Iris pigment epithelial cell (primary cell): ENCODE measurements at places on chromosomes 12 and 14.

DNA sequence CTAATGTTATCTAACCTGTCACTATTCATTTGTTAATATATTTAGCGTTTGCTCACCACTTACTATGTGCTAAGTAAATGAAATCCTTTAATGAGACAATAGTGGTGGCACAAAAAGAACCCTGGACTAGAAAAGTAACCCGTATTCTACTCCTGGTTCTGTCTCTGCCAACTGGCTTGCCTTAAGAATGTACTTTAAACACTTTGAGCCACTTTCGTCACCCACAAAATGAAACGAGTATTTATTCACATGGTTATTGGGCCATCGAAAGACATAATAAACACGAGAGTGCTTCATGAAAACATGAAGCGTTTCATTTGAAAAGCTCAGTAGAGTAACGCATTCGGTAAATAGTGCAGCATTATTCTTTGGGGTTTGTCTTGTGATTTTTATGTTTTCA, 254.7 kb downstream of the EGLN3 start:
- DNase-seq = no peak

GRCh38 chr12:108622421-108622820, 11.3 kb downstream of the SELPLG start:
- peak; percentile 49 for DNase-seq

GRCh38 chr12:130119241-130119861, 42.9 kb upstream of the FZD10 start:
- no peak for DNase-seq

DNA sequence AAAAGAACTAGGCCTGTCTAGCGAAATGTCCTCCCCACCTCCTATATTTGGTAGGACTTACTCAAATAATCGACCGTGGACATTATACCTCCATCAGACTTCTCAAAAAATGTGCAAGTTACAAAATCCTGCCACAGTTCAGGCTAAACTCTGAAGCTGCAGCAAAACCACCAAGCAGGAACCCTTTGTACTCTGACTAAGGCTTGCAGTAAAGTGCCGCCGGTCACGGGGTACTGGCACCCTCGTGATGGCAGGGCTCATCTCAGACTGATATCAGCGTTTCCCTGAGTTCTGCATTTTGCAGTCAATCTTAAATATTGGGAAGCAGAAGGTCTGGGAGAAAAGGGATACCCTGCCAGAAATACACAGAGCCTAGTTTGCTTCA, 17.1 kb downstream of the SLC11A2 start:
- DNase-seq = peak; percentile 33

- DNase-seq = no peak
Measured at GRCh38 chr12:67388331-67389138, 119.4 kb downstream of the CAND1 start.

- DNase-seq = peak; percentile 56
Measured at GRCh38 chr12:3491938-3492792, 1.2 kb downstream of the PRMT8 start.

- DNase-seq = peak; percentile 85
Measured at GRCh38 chr12:58888131-58888783, 32.0 kb downstream of the LRIG3 start.

DNA sequence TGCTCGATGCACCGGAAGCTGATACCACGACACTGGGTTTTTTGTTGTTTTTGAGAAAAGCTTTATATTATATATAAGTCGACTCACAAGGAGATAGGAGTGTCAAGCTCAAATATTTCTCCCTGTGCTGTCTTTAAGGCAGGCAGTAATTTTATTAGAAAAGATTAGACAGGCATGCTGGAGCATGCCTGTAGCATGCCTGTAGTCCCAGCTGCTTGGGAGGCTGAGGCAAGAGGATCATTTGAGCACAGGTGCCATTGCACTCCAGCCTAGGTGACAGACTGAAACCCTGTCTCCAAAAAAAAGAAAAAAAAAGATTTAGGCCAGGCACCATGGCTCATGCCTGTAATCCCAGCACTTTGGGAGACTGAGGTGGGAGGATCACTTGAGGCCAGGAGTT, 51.8 kb downstream of the GNS start:
- DNase-seq = no peak

- peak; percentile 72 for DNase-seq
Measured at GRCh38 chr14:102215071-102215470, 75.4 kb downstream of the WDR20 start.

- no peak for DNase-seq
Measured at GRCh38 chr12:101806265-101806664, 24.5 kb downstream of the GNPTAB start.

DNA sequence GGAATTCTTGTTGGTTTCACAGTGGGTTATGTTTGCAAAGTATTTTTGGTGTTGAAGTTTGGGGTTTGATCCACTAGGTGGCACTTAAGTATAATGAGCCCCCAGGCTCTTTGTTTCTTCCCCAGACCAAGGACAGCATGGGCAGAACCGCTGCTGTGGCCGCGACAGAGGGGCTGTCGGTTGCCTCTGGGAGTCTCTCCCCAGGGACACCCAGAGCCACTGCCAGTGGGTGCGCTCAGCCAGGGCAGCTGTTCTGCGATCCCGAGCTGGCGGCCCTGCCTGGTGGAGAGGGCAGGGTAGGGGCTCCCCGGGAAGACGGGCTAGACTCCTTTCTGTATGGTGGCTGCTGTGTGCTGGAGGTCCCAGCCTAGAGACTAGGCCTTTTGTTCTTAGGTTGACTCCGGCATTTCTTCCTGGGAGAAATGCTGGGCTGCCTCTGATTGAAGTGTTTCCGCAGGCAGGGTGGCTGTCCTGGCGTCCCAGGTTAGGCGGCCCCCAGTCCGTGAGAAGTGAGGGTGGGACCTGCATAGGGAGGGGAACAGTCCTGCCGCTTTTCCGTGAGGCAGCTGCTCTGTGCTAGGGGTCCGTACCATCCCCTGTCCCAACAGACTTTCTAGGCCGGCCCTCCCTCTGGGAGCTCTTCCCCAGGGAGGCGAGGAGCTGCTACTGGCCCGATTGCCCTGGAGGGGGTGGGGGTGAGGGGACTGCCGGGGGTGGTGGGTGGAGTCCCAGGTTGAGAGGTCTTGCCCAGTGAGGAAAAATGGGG, 253.1 kb upstream of the PELI2 start:
- no peak for DNase-seq

DNA sequence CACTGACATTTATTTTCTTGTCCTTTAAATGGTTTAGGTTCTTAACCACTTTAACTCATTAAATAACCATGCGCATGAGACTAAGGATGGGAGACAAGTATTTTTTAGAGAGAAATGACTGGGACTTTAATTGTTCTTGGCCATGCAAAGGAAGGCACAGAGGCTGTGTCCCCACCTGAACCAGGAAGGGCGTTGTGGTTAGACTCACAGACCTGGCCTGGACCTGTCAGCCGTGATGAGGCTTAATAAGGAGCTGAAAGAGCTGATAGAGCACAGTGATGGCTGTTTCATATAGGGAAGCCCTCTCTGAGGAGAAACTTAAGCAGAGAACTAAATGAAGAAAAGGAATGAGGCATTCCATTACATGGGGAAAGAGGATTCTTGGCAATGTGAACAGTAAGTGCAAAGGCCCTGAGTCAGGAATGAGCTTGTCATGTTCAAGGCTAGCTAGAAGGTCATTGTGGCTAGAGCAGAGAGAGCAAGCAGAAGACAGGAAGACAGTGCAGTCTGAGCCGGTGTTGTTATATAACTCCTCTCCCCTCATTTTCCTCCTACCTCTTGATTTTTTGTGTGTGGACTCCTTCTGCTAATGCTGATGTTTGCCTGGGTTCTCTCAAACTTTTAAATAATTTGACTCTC, 74.4 kb upstream of the ANO4 start:
- DNase-seq = peak; percentile 62

GRCh38 chr14:69041783-69042182, 62.7 kb upstream of the ACTN1 start:
- DNase-seq = no peak

DNA sequence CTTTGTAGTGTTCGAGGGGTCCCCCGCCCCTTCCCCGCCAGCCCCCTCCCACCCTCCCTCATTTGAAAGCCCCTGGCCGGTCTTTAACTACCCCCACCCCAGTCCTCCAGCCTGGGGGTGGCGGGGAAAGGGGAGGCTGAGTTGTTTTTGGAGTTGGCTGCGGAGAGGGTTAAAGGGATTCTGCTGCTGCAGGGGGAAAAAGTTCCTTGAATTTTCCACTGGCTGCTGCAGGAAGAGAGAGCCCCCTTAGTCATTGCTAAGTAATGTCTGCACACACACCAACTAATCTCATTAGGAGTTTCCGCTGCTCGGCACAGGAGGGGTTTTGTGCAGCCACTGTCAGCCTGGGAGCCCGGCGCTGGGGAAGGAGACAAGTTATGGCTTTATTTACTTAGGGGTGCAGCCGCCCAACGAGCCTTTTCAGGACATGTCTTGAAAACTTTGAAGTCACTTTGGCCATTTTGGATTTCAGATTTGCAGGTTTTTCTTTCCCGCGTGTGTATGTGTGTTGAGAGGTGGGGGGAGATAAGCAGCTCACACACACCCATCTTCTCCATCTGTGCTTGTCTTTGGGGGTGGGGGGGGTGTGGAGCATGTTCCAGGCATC, 1.8 kb downstream of the ELK3 start:
- DNase-seq = peak; percentile 72

- DNase-seq = no peak
Measured at GRCh38 chr12:75374971-75375370, 15.9 kb upstream of the GLIPR1L2 start.

- peak; percentile 48 for DNase-seq
Measured at GRCh38 chr14:100640471-100641273, 53.5 kb upstream of the BEGAIN start.

- DNase-seq = no peak
Measured at GRCh38 chr12:69662764-69663163, 36.3 kb downstream of the BEST3 start.

GRCh38 chr12:23528316-23528715, 421.2 kb downstream of the SOX5 start:
- no peak for DNase-seq

DNA sequence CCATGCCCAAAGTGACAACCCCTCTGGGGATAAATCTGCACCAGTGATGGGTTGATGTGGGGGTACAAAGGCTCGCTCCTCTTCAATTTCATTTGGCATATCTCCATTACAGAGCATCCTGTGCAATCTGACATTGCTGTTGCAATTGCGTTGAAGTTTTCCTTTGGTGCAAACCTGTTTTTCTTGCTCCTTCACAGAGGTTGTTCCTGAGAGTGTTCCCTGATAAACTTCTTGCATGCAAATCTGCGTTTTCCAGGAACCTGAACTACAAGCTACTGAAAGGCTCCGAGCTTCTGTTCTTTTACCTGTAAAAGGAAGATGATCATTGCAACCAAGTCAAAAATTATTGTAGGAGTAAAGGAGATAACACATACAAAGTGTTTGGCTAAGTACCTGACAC, 26.1 kb downstream of the SERPINA11 start:
- no peak for DNase-seq

GRCh38 chr12:14547571-14547970, 20.1 kb downstream of the PLBD1 start:
- no peak for DNase-seq

DNA sequence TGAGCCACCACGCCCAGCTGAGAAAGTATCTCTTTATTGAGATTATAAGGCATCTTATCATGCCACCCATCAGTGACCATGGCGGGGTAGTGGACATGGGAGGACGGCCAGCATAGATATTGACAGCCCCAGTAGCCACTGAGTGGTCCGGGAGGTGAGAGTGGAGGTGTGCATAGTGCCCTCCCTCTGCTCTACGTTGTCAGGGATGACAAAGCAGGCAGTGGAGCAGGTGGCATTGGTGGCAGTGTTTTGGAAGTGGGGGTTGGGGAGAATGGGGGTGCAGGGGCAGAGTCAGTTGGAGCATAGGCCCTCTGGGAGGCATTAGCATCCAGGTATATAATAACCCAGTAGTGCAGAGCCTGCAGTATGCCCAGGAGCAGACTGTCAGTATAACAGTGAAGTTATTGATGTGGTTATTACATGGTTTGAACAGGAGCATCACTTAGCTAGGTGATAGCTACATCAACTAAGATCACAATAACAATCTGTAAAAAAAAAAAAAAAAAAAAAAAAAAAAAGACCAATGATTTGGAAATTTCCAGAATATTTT, 41.1 kb downstream of the GNG2 start:
- no peak for DNase-seq

DNA sequence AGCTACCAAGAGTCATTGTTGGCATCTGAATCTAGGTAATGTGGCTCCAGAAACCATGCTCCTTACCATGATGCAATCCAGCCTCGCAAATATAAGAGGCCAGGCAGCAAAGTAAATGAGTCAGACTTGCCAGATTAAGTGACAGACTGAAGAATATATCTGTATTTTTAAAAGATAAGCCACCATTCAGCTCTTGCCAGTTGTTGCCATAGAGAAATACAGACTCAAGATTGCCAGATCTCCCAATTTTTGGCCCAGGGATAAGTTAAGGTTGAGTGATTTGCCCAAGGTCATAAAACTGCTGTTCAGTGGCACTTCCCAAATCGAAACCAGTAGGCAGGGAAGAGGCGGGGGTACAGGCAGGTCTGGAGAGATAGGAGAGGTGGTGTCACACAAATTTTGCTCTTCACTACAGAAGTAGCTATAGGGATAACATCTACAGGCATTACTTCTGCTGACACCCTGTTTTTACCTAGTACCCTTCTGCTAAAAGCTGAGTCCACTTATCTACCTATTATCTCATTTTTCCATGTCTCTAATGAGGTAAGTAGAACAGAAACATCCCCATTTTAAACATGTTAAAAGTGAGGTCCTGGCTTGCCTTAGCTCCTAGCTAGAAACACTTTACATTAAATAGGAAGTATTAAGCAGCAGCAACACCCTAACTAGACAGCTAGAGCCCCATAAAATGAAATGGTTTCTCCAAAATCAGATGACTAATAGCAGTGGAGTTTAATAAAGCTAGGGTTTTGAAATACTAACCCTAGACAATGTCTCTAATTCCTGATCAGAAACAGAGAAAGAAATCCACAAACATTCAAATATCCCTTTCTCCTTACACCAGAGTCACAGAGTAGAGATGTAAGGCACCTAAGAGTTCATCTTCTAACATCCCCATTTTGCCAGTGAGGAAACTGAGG, 19.5 kb downstream of the DCAF5 start:
- DNase-seq = peak; percentile 91

DNA sequence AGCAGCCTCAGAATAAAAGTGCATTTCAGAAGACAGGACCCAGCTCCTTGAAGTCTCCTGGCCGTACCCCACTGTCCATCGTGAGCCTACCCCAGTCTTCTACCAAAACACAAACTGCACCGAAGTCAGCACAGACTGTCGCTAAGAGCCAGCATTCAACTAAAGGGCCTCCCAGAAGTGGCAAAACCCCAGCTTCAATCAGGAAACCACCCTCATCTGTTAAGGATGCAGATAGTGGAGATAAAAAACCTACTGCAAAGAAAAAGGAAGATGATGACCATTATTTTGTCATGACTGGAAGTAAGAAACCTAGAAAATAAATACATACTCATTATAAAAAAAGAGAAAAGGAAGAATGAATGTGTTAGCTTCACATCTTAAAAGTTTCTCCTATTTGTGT, 51.1 kb downstream of the GAS2L3 start:
- DNase-seq = no peak

DNA sequence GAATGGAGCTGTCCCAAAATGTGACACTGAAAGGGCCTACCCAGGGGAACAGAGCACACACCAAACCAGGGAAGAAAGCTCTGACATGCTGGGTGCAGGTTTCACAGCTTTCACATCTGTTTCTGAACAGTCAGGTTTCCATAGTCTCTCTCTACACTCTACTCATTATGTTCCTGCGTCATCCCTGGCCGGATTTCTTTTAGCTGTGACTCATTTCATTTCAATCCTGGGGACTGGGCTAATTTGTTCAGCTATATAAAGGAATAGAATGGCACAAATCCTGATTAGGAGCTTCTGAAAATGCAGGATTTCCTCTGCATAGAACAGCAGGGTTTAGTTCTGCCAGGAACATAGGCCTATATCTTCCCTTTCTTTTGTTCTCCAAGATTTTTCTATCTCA, 649.8 kb downstream of the RPS29 start:
- peak; percentile 58 for DNase-seq
